ENCODE measurements at places on chromosomes 3 and 15. TPM values are rescaled to one million over a fixed set of nuclear protein-coding genes. Genes with fewer than 3 reads are reported as not detected.

Gene FGF7
- total RNA-seq = 38.9 TPM

Gene OR4F6
- not detected for total RNA-seq

Gene FOXL2NB
- 77.9 TPM for total RNA-seq

Gene CHST14
- total RNA-seq = 27.6 TPM

Gene CCR8
- not detected for total RNA-seq

Gene TICRR
- 0.32 TPM for total RNA-seq

Gene PIERCE2
- 1.6 TPM for total RNA-seq

Gene UROC1
- total RNA-seq = 0.32 TPM

Gene DENND6A
- total RNA-seq = 17.8 TPM

DNA sequence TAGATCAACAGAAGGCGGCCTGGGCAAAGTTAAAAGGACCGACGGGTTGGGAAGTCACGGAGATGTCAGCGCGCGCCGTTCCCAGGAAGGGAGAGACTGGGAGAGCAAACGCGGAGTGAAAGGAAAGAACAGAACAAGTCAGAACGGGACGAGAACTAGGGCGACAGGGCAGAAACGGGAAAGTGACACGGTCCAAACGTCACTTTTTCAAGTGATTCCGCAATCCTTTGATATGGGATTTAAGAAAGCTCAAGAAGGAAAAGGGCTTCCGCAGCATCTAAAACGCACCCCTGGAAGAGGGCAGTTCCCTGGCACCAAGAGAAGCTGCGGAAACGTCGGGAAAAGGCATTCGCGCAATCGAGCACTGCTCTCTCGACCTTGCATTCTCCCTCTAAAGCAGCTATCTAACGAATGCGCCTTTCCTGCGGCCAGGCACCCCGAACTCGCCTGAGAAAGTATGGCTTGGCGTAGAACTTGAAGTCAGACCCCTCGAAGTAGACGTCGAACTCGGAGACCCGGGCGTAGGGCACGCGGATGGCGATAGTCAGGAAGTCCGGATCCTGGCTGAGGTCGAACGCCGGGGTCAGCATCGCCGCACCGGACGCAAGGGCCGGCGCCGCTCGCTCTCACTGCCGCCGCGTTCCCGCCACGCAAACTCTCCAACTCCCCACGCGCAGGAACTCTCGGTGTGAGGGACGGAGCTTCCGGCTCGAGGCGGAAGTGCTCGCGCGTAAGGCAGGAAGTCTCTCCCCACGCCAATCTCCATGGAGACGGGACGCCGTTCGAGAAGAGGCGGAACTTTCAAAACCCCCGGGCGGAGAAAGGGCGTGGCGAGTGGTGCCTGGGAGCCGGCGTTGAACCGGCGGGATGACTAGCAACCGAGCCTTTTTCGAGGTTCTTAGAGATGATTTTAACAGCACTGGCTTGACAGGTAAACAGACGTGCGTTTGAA is at the start of gene SHQ1:
Gene SHQ1, minus strand, starts transcription at position 695 of the 952 bp plus-strand sequence. Its CDS starts 105 bp downstream, at position 590.
- peak; percentile 96 for DNase-seq

DNA sequence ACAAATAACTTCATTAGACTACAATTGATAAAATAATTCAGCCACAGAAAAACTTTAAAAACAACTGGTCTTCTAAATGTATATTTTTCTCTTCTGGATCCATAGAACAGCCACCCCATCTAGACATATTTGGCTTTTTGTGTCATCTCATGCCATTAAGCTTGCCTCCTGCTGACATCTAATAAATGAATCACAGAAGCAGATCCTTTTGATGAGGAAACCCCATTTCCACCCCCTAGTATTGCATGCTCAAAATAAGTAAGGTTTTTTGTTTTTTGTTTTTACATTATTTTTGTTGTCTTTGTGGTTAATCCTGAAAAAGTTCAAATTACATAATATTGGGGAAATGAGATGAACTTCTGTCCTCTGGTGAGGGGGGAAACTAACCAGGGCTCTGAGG is 94.8 kb downstream of the DUT start:
- DNase-seq = no peak

GRCh38 chr3:42960786-42961185 is 18.3 kb upstream of the GASK1A start:
- no peak for DNase-seq

- DNase-seq = no peak
These were observed 629 bp downstream of the RPL24 start for GRCh38 chr3:101685870-101686307.

DNA sequence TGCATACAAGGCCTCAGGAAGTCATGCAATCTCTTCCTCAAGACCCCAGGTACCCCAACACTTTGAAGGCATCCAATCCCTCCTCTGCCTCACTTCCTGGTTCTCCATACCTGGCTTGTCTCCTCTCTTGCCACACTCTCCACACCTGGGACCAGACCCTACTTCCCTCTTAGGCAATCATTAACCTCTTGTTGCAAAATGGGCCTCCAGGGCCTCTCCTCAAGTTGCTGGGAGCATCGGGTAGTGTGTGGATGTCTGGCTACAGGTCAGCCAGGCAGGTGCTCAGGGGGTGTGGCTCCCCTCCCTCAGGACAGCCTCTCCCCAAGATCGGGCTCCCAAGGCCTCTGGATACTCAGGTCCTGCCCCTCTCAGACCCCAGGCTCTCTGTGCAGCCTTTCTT is 8.6 kb downstream of the PLA2G4E start:
- no peak for DNase-seq

- DNase-seq = no peak
These were observed 126.7 kb downstream of the MYLK start for GRCh38 chr3:123757281-123757940.

DNA sequence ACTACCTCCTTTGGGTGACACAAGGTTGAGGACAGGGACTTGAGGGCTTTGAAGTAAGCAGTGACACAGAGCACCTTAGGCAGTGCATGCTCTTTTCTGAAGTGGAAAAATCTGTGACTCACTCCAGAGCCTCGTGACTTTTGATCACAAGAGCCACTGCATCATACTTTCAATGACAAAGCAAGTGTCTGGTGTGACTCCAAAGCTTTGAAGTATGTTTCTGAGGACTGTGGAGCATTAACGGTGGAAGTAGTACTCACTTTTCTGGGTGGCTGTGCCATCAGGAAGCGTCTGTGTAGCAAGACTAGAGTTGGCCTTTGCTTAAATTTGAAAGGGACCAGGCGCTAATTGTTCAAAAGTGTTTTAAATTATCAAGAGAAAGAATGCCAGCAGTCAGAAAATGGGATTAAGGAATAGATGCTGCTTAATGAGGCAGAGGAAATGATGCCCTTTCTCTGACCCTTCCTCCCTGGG is 210.7 kb upstream of the TRIM42 start:
- DNase-seq = no peak

DNA sequence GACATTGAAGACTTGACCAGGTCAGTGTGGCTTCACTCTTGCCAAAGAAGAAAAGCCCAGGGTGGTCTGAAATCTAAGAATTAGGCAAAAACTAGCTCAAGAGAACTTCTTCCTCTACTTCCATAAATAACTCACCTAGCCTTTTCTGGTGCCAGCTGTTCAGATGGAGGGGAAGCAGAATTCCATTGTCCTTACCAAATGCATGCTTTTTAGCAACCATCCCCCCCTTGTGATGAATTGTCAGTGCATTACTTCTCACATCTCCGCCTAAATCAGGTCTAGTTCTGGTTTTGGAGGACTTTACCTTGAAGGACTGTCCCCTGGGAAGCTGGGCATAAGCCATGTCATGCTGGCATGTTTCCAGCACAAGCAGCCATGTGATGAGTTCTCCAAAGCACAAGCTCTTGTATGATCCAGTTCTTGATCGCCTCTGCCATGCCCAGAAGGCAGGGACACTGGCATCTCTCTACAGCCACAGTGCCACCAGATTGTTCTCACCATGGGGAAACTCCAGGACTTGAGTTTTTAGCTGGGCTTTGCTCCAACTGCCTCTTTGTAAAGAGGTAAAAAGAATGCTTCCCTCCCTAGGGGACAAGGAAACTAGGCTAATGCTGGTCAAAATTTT is 96.4 kb upstream of the IL12A start:
- DNase-seq = no peak

GRCh38 chr15:99682455-99682854 is 50.8 kb downstream of the LYSMD4 start:
- DNase-seq = no peak

DNA sequence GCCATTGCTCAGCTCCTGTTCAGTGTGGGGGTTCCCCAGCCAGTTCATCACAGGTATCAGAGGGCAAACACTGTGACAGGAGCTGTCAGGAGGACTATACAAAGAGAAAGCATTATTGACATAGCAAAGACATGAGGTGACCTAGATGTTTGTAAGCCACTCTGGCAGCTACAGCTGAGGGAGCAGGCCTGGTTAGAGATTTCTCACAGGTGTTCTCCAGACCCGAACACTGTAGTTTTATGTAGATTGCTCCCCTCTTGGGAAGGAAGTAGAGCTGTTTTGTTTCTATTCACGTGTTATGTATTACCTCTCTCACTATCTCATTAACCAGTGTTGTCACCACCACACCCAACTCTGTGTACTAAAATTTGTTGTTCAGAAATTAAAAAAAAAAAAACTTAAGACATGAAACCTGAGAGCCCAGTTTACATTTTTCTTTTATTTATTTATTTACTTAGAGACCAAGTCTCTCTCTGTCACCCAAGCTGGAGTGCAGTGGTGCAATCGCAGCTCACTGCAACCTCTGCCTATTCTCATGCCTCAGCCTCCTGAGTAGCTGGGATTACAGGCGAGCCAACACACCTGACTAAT is 123.7 kb downstream of the RBPMS2 start:
- no peak for DNase-seq

- DNase-seq = no peak
These were observed 42.5 kb downstream of the CMTM6 start for GRCh38 chr3:32460031-32460749.

GRCh38 chr3:128068156-128068620 is 16.0 kb downstream of the SEC61A1 start:
- DNase-seq = no peak

DNA sequence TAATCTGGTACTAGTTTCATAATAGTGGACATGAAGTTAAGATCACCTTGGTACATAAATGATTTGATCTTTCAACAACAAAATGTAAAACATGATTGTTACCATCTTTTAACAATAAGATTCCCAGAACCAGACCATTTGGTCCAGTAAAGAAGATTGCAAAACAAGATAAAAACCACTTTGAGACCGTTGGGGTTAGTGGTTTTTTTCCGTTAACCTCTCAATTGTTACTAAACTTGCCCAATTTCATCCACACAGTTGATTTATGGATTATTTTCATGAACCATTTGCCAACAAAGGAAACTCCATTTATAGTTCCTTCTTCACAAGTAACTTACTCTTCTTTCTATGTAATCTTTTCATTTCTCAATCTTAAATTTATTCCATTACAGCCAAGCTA is 53.8 kb downstream of the ATP8B4 start:
- DNase-seq = no peak

DNA sequence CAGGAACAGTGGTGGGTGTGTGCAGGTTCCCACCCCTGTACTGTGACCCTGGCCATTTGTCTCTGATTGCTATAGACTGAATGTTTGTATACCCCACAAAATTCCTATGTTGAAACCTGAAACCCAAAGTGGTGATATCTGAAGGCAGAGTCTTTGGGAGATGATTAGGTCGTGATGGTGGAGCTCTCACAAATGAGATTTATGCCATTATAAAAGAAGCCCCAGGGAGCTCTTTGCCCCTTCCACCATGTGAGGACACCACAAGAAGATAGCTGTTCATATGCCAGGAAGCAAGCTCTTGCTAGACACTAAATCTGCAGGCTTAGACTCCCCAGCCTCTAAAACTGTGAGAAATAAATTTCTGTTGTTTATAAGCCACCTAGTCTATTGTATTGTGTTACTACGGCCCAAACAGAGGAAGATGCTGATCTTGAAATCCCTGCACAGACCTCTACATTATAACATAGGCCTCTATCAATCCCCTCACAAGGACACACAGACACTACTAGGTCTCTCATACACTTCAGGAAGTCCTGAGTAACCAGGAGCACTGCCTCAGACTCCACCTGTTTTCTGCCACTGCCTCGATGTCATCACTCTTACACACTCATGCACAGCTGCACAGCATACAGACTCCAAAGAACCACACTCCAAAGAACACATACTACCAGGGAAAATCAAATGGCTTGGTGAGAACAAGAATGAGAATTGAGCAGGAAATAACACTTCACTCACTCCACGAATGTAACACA is 14.7 kb downstream of the IGSF11 start:
- DNase-seq = no peak

- DNase-seq = no peak
These were observed 230.4 kb downstream of the ADAMTS17 start for GRCh38 chr15:100111125-100112060.

DNA sequence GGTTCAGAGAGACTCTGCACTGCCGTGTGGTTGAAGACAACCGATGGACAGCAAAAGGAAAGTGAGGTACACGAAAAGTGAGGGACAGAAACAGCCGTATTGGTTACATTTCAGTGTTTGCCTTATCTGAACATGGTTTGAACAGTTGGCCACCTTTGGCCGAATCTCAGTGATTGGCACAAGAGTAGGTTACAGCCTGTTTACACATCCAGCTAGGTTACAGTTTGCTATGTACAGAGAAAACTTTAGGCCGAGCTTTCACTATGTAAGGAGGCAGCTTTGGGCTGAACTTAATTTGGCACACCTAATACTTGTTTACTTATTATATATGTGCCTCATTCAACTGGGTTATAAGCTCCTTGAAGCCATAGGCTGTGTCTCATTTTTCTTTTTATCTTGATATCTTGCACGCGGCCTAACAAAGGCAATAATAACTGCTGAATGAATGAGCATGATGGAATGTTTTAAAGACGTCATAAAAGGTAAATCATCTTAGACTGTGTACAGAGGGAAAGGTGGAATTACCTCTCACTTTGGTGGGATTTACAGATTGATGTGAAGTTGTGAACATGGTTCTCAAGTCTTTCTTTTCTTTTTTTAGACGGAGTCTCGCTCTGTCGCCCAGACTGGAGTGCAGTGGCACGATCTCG is 17.2 kb upstream of the GREM1 start:
- DNase-seq = no peak

DNA sequence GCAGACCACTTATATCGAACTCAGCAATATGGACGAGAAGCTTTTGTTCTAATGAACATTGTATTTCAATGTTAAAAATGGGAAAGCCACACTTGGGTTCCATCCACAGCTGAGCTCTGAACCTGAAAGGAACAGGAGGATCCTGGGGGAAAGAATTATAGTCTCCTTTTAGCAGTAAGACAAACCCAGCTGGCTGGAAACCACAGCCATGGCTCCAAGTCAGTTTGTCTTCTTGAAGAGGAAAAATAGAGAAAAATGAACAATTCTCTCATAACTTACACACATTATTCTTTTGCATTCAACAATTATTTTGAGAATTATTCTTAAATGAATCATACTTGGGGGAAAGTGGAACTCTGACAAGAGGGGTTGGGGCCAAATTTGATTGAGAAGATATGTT is 149.2 kb upstream of the VEPH1 start:
- DNase-seq = no peak

GRCh38 chr3:1908651-1909445 is 189.8 kb upstream of the CNTN4 start:
- no peak for DNase-seq

DNA sequence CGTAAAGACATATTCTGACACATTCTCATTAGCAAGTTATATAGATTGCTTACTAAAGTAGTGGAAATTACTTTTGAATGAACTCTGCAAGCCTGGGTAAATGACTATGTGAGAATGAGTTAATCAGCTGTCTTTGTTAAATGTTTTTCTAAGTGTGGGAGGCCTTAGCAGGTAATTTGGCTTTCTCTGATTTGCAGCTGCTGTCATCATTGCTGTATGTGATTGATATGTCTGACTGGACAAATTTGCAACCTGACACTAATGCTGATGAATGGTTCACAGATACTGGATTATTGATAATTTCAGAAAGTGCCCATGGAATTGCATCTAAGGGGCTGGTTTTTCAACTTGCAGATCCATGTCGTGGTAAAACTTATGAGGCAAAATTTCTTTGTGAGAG is 372.2 kb upstream of the SGO1 start:
- no peak for DNase-seq

- no peak for DNase-seq
These were observed 29.8 kb upstream of the CHL1 start for GRCh38 chr3:166799-167198.
